ENCODE measurements at places on chromosomes 4 and X. TPM values are rescaled to one million over a fixed set of nuclear protein-coding genes. Genes with fewer than 3 reads are reported as not detected.

TEX13C gene
- not detected for total RNA-seq

TCEAL7 gene
- not detected for total RNA-seq

CYLC1 gene
- not detected for total RNA-seq

DNA sequence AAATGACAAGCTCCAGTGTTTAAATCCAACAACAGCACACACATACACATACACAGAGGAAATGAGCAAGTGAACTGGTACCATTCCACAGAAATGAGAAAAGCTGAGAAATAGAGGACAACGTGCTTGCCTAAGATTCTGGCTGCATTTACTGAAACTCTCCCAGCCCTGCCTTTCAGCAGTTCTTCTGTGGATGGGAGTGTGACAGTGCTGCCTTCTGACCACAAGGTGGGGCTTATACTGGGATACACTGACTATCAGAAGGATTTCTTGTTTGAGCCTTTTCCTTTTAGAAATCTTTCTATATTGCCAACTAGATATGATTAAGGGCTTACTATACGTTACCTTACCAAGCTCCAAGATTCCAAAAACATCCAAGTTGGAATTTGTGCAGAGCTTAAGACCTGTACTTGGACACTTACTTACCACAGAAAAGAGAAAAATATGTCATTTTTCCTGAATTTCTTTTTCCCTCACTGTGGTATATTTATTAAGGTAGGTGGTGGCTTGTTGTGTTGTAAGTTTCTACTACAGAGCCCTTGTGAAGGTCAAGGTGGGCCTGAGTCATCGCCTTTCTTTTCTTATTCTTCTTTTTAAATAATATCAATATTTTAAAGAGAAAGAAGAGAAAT, 10.7 kb upstream of the CXCL8 start:
- no peak for DNase-seq

DNA sequence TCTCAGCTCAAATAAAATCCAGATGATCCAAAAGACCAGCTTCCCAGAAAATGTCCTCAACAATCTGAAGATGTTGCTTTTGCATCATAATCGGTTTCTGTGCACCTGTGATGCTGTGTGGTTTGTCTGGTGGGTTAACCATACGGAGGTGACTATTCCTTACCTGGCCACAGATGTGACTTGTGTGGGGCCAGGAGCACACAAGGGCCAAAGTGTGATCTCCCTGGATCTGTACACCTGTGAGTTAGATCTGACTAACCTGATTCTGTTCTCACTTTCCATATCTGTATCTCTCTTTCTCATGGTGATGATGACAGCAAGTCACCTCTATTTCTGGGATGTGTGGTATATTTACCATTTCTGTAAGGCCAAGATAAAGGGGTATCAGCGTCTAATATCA, 18.7 kb upstream of the TLR8 start:
- DNase-seq: no peak

ABLIM2 gene
- total RNA-seq: 30.8 TPM

PPM1K gene
- 17.0 TPM for total RNA-seq

GRCh38 chr4:154310578-154310977, 181.0 kb downstream of the DCHS2 start:
- no peak for DNase-seq

- DNase-seq: no peak
Observed at GRCh38 chr4:114236171-114236769, 256.8 kb upstream of the ARSJ start.

- DNase-seq: no peak
Observed at GRCh38 chr4:165383591-165384073, 4.8 kb downstream of the CPE start.

- no peak for DNase-seq
Observed at GRCh38 chrX:149962010-149962409, 23.7 kb upstream of the EOLA2 start.

GYPA gene
- total RNA-seq: not detected

CT45A10 gene
- total RNA-seq: not detected

GRCh38 chrX:2928191-2928582, 952 bp downstream of the ARSD start:
- DNase-seq: no peak

MSX1 gene
- 26.0 TPM for total RNA-seq

- no peak for DNase-seq
Observed at GRCh38 chrX:53184836-53185235, 40.2 kb downstream of the KDM5C start.

DNA sequence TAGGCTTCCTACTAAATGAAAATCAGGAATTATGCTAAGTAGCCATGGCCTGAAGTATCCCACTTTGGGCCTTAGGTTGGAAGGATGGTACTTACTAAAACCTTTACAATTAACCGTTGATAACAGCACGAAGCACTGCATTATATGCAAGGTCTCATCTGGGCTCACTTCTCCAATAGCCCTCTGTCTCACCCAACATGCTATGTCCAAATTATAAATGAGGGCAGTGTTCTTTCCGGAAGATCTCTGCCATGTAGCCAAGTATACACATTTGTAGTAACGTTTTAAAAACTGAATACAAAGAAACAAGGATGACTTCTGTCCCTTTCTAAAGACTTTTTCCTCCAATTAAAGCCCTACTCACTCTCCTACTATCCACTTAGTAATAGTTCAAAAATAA, 51.6 kb downstream of the SCFD2 start:
- DNase-seq: no peak

DNA sequence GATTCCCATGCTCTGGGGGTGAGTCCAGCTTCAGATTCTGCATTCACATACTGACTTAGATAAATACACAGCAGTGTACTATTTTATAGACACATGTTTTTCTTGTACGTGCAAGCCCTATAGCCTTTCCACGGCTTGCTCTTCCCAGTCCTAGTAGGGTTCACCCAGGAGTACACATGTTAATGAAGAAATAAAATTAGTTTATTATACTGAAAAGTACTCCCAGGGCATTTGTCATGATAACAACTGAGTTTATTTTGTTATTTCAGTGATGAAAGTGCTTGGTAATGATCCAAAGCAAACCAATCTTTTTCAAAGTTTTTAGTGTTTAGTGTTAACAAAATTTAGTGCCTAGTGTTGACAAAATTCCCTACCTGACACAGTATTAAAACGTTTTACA, 21.3 kb downstream of the MAPK10 start:
- DNase-seq: no peak

- no peak for DNase-seq
Observed at GRCh38 chr4:80184053-80184824, 13.1 kb upstream of the PRDM8 start.

FANCB gene
- not detected for total RNA-seq

DNA sequence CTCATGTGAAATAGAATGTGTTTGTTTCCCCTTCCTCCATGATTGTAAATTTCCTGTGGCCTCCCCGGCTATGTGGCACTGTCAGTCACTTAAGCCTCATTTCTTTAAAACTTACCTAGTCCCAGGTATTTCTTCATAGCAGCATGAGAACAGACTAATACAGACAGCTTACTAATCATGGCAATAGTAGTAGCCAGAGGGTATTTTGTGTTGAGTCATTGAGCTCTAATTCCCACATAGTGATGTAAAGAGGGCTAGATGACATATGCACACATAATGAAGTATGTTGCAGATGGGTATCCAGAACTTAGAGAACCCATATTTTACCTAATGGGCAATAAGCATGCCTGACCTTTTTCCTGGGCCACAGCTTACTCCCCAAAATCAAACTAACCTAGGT, 1197.2 kb downstream of the PCDH7 start:
- no peak for DNase-seq

DNA sequence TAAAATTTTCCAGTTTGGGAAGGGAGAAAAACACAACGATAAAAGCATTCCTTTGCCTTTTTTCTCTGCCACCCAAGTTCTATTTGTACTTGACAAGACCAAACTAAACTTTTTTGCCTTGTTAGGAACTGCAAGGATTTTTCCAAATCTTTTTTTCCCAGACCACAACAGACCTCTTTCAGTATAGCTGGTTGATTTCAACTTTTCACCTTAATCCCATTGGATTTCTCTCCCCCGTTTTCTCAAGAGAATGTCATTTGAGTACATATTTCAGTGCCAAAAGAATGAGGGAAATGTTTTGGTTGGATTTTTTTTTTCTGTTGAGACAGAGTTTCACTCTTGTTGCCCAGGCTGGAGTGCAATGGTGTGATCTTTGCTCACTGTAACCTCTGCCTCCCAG, 18.5 kb upstream of the SGMS2 start:
- DNase-seq: no peak

GRCh38 chr4:147003956-147004809, 58.5 kb upstream of the TTC29 start:
- DNase-seq: no peak

GC gene
- total RNA-seq: 30.0 TPM

EGF gene
- not detected for total RNA-seq

- peak; percentile 4 for DNase-seq
Observed at GRCh38 chrX:576904-577560, 53.6 kb upstream of the SHOX start.

PAGE1 gene
- total RNA-seq: not detected

- no peak for DNase-seq
Observed at GRCh38 chr4:42474406-42474805, 77.1 kb downstream of the SHISA3 start.

GRCh38 chr4:37082912-37083311, 161.6 kb upstream of the NWD2 start:
- DNase-seq: no peak

DNA sequence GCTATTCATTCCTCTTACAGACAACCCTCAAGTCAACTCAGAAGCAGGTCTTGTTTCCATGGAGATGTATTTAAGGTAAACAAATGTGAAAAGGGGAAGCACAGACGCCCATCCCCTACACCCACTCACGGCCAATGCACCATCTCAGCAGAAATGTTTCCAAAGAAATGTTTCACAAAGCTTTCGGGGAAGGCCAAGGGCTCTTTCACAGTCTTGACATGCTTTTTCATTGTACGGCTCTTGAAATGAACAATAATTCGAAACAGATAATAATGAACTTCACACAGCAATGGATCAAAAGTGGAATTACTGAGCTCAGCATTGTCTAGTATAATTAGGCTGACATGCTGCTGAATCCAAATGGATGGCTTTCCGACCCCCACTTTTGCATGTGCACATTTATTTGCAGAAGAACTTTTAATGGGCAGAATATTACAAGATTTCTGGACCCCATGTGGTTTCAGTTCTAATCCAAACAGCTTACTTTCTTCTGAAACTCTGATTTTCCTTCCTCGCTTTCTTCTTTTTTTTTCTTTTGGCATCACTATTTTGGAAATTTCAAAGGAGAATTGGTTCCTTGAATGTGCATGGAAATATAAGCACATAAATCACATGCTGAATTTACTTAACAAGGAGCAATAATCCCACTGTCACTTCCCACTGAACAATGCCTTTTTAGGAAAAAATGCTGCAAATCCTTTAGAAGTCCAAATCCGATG, 160.9 kb downstream of the SMIM20 start:
- peak; percentile 66 for DNase-seq

DNA sequence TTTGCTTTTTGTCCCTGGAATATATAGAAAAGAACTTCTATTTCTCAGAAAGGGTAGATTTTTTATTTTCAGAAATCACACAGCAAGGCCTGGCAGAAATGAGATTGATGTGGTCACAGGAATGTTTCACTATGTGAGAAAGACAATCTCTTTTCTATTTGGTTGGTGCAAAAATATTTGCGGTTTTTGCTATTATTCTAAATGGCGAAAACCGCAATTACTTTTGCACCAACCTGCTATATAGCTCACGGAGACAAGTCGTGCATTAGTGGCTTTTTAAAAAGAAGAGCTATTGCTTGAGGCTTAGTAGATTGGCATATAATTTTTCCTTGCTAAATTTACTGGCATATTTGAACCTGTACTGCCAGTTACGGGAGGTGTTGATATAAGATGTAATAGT, 100.4 kb downstream of the ITM2A start:
- DNase-seq: no peak

- no peak for DNase-seq
Observed at GRCh38 chr4:24892278-24892677, 20.6 kb downstream of the CCDC149 start.

GRCh38 chr4:145099653-145100052, 1.5 kb downstream of the ABCE1 start:
- DNase-seq: no peak

DNA sequence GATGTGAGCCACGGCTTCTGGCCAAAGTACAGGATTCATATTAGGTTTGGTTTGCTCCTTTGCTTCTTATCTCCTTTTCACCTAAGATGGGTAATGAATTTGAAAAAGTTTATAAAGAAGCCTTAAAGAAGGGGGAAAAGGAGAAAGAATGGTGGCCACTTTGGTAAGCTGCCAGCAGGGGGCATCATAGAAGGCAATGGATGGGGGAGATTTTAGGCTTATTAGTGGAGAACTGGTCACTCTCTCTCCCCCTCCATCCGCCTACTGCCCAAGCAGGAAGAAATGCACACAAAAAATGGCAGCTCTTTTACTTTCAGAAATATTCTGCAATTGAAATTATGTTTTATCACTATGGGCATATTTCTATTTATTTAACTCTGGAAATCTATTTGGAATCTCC, 32.0 kb downstream of the SPARCL1 start:
- DNase-seq: no peak

- no peak for DNase-seq
Observed at GRCh38 chr4:915041-915474, 17.1 kb downstream of the GAK start.

NUDT11 gene
- 1.7 TPM for total RNA-seq

PCDH7 gene
- 127 TPM for total RNA-seq

- DNase-seq: no peak
Observed at GRCh38 chrX:3787856-3788255, 74.4 kb upstream of the PRKX start.

DNA sequence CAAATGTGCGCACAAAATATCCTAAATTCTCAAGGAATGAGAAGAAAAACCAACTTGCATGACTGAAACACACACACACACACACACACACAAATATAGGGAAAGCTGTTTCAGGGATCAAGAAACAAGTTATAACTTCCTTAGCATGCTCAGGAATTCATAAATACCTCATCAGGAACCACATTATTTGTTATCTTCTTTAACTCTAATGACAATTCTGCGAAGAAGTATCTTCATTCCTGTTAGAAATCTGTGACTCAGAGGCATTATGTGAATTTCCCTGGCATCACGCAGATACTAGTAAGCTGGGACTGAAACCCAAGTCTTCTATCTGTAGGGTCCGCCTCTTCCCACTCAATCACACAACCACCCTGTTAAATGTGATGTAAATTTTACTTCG, 30.3 kb downstream of the TMPRSS11A start:
- no peak for DNase-seq

DNA sequence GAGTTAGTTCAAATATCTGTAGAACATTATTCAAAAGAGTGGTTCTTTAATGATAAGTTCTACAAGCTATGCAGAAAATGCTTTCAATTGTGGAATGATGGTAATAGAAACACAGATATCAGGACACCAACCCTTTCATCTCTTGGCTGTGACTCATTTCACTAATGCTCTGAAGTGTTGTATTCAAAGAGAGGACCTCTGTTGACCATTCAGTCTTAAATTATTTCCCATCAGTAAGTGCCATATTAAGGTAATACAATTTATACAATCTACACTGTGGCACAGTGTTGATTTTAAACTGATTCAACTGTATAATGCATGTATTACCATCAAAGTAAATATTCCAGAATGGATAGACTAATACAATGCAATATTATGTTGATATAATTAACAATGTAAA, 289.0 kb upstream of the ADGRL3 start:
- DNase-seq: no peak

RENBP gene
- total RNA-seq: 15.5 TPM

MAGEB2 gene
- not detected for total RNA-seq

FOXP3 gene
- not detected for total RNA-seq

PCDH10 gene
- 45.3 TPM for total RNA-seq

LRCH2 gene
- 5.2 TPM for total RNA-seq

Data from ascending aorta (tissue), 2 donors.